ENCODE measurements at places on chromosomes 5 and 9. TPM values are rescaled to one million over a fixed set of nuclear protein-coding genes. Genes with fewer than 3 reads are reported as not detected.
A peak's percentile ranks its signal among the peaks of the same experiment; 100 is the strongest.

DNA sequence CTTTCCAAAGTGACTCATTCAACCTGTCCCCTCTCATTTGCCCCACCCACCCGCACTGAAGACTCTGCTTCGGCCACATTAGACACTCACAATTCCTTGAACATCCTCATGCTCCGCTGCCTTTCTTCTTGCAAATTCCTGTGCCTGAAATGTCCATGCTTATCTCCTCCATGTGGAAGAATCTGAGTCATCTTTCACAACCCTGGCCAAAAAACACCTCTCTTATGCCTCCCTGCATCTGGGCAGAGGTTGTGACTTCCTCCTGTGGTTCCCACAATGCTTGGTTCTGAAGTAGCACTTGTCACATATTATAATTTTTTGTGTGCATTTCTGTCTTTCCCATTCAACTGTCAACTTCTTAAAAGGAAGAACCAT is 238.6 kb downstream of the ENC1 start:
- DNase-seq, result no peak

DNA sequence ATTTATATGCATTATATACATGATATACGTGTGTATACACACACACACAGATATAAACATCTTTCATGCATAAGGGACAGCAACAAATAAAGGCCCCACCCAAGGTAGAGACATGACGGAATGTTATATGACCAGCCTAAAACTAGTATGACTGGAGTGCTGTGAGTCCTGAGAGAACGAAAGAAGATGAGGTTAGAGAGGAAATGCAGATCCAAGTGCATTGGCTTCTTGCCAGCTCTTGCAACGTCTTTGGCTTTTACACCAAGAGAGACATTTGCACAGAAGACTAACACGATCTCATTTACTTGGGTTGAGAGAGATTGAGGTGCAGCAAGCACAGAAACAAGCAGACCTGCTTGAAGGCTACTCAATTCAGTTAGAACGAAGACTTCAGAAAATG is 23.0 kb downstream of the CDH10 start:
- DNase-seq, result peak; percentile 76

DNA sequence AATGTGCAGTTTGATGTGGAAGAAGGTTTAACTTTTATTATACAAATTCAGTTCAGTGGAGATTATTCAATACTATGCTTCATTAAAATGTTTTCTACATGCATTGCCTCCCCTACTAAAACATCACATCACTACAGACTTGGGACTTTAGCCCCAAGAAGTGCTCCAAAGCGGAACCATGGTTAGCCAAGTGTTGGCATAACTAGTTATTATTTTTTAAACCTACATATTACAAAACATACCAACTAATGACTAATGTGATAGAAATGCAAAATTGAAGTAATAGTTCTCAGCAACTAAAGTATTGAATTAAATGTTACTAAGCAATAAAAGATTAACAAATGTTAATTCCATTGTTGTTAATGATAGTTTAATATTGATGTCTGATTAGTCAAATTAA is 74.5 kb downstream of the XRCC4 start:
- DNase-seq, result no peak

- no peak for DNase-seq
These were observed 1860.0 kb upstream of the WWC1 start for GRCh38 chr5:166431456-166431855.

DNA sequence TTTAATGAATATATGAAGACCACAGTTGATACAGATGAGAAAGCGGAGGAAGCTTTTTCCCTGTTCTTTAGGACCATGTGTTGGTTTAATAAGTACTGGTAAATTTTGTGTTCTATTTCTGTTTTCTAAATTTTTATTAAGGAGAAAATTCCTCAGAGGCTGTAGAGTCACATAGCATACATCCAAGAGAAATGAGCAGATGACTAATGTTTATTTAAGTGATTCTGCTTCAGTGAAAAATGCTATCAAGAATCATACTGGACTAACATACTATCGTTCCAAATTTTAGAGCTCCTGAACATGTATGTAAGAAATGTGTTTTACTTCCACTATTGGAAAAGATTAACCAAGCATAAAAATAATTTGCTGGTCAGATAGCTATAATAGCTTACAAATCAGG is 115.0 kb downstream of the KIAA1958 start:
- no peak for DNase-seq

- no peak for DNase-seq
These were observed 29.5 kb downstream of the GOLPH3 start for GRCh38 chr5:32144378-32145207.

GRCh38 chr9:13388157-13388556 is 108.7 kb upstream of the MPDZ start:
- peak; percentile 84 for DNase-seq

DNA sequence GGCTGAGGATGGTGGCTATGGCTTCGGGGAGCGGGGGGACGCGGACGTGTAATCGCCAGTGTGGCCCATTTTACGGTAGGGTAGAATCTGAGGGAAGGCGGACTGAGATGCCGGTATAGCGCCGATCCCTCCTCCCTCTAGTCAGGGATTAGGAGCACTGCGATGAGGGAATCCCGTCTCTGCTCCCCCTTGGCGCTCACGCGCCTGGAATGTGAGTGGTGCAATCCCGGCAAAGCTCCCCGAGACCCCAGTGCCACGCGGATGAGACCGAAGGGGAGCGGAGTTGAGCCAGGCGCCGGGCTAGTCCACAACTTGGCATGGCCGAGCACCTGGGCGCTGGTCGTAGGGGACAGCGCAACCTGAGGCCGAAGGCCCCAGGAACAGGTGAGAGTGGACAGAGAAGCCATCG is 2.2 kb downstream of the NPR3 start:
- no peak for DNase-seq

- DNase-seq, result no peak
These were observed 409.3 kb upstream of the CLINT1 start for GRCh38 chr5:158268286-158268685.

GRCh38 chr5:1300581-1301083 is 5.8 kb upstream of the TERT start:
- DNase-seq, result no peak

- no peak for DNase-seq
These were observed 51.7 kb upstream of the CAMK4 start for GRCh38 chr5:111172504-111172903.

DNA sequence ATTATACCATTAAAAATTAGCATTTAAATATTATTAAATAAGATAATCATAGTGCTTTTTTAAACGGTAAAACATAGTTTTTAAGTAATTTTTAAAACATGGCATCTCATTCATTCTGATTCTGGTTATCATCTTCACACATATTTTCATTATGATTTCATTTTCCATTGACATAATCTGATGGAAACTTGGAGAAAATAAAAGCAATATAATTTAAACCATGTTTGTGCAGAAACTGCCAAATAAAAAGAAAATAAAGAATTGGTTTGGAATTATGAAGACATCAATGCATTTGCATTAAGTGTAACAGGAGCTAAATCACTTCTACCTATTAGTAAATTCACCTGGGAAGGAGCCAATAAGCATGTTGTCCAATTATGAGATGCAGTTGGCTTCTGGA is 490.1 kb upstream of the CD180 start:
- peak; percentile 40 for DNase-seq

DNA sequence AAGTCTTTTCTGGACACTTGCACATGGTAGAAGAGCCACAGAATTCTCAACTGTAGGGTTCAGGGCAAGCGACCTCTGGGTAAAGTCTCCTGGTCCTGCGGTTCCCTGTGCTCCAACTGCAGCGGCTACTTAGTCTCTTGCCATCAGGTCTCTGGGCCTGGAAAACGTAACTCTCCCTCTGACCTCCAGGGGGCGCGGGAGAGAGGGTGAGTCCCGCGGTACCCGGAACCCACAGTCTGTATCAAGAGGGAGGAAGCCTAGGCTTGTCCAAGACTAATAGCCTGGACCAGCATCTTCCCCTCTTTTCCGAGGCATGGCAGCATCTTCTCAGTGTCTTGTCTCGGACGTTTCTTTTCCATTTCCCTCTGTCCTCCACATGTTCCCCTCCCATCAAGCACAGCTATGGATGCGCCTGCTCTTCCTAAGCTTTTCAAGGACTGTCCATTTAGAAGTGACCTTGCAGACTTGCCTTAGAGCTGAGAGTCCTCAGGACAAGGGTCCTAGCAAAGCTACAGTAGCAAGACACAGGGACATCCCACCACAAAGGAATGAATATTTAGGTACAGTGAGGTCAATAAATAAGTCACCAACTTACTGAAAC is 59.3 kb downstream of the FSTL4 start:
- no peak for DNase-seq

- no peak for DNase-seq
These were observed 94.7 kb upstream of the ANKRD55 start for GRCh38 chr5:56327809-56328208.

GRCh38 chr5:116881921-116882531 is 307.4 kb upstream of the SEMA6A start:
- no peak for DNase-seq

- no peak for DNase-seq
These were observed 508.6 kb upstream of the FAM174A start for GRCh38 chr5:100026606-100027005.

DNA sequence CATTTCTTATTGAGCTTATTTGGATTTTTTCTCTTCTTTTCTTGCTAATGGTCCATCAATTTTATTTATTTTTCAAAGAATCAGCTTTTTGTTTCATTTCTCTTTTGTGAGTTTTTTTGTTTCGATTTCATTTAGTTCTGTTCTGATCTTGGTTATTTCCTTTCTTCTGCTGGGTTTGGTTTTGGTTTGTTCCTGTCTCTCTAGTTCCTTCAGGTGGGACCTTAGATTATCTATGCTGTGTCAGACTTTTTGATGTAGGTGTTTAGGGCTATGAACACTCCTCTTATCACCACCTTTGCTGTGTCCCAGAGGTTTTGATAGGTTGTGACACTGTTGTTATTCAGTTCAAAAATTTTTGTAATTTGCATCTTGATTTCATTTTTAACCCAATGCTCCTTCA is 119.8 kb downstream of the GABRG2 start:
- DNase-seq, result no peak

DNA sequence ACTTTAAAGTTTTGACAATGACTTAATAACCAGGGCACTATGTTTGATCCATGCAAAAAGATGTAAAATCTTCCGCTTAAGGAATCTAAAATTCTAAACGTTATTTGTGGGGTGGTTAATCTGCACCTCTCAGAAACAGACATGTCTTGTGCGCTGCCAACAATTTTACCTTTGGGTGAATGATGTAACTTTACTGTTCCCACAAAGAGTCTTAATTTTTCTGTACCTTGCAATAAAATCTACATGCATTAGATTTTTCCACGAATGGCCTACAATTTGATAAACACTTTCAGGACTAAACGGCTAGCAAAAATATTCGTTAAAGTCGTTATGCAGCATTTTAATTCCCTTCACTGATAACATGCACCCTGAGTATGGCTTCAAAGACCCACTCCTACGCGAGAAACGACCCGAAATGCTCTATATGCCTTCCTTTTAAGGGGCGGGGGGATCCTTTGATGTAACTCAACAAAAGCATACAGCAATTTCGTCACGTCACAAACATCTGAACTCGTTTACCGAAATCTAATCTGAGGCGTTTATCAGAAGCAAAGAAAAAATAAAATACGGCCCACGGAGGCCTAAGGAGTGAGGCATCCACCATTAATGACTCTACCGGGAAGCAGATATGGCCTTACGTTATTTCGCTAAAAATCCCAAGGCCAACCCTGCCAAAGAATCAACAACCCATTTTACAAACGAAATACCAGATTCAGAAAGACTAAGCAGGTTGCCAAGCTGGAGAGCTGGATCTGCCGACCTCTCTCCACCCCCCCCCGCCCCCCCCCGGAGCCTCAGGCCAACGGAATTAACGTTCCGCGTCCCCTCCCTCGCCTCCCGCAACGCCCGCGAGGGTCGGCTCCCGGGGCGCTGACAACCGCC is 621 bp downstream of the AK6 start:
- DNase-seq, result peak; percentile 32

TMEM232 gene
- 3.7 TPM for total RNA-seq

PDLIM4 gene
- total RNA-seq, result 20.6 TPM

ACO1 gene
- 22.7 TPM for total RNA-seq

BARX1 gene
- not detected for total RNA-seq

SLC4A9 gene
- not detected for total RNA-seq

INSL6 gene
- total RNA-seq, result not detected

SPATA31C1 gene
- total RNA-seq, result not detected

PCDHA9 gene
- 0.30 TPM for total RNA-seq

ADRA1B gene
- 0.79 TPM for total RNA-seq

All from skin of body (tissue), 3 donors.